ENCODE measurements at places on chromosomes 5 and 9.

GRCh38 chr5:2432076-2432920 lies 319.2 kb downstream of the IRX2 start:
- no peak for DNase-seq

GRCh38 chr5:174167080-174167910 lies 121.8 kb downstream of the NSG2 start:
- no peak for DNase-seq

DNA sequence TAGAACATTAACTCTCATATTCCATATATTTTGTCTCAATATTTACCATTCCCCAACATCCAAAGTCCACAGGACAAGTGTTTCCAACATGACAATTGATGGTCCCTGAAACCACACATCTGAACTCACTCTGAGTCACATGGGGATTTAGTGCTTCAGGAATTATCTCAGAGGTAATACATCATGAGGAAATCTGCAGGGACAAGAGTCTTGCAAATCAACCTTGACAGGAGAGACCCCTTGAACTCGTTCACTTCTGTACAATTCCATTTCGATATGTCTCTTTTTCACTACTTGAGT lies 119.7 kb upstream of the ABCA1 start:
- no peak for DNase-seq

- DNase-seq, result no peak
Measured at GRCh38 chr5:884345-885126, 8.1 kb downstream of the BRD9 start.

- DNase-seq, result no peak
Measured at GRCh38 chr9:116190637-116191396, 37.2 kb downstream of the PAPPA start.

- DNase-seq, result no peak
Measured at GRCh38 chr9:75664597-75664996, 225.9 kb upstream of the PCSK5 start.

Data from right kidney (tissue), 9 donors.